ENCODE measurements at places on chromosomes 11 and 22.

DNA sequence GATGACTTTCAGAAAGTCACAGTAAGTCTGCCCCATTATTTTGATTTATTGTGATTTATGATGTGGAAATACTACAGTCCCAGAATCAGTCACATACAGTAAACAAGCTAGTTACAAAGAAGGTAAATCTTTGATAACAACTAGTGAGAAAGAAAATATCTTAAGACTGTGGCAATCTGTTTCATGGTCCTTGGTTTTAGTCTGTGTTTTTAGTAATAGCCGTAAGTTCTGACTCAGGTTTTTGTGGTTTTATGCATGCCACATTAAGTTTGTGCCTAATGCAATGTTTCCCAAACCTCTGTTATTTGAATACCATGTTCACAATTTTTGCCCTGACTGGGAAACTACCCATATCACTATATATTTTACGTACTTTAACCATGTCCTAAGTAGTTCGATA lies 6.7 kb downstream of the CEP295 start:
- DNase-seq, result no peak

- peak; percentile 36 for DNase-seq
These were observed 7.0 kb upstream of the SIDT2 start for GRCh38 chr11:117171404-117172061.

DNA sequence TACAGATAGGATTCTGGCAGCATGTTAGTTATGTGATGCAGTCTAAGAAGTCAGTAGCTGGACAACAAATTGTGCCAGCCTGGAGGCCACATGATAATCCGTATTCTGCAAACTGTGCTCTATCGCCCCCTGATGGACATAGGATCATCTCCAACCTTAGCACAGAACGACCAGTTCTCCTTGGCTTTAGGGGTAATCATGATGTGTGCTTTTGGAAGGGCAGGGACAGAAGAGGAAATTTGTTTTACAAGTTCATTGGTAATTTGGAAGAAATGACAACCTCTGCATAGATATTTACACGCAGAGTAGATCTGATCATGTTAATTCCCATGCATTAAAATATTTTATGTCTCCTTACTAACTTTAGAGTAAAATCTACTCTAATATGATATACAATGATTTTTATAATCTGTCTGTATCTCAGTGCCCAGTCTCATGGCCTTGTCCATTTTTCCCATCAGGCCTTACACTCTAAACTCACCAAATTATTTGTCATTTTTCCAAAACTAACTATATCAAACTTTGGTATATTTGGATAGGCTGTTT lies 12.1 kb downstream of the OR10D3 start:
- peak; percentile 81 for DNase-seq

DNA sequence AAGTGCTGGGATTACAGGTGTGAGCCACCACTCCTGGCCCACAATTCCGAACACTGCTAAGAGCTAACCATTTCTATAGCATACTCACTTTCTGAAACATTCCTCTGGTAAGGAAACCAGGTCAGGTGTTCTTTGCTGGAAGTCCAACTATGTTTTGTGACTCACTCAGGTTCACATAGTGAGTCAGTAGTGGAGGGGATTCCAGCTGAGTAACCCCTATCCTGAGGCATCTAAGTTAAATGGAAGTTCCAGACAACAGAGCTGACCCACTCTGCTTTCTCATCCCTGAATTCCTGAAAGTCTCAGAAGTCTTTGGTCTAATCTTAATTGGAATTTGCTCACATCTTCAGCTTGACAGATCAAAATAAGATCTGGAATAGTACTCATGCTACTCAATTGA lies 3.0 kb upstream of the CHRNA10 start:
- no peak for DNase-seq

GRCh38 chr11:45945397-45945999 lies 23.0 kb downstream of the LARGE2 start:
- no peak for DNase-seq

DNA sequence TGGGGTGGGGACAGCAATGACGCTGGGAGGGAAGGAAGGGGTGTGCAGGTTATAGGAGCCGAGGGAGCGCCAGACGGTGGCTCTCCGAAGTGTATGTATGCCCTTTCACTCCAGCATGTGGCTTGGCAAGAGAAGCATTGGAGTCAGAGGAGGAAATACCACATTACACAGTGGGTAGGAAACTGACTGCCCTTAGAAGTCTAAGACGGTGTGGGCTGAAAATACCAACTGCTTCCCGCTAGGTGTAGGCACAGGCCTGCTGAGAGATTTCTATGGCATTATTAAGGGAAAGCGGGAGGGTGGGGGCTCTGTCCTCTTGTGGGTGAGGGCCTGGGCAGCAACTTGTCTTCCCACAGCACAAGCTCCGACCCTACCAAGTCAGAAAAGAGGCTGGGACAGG lies 44.7 kb downstream of the CACNG2 start:
- no peak for DNase-seq

- no peak for DNase-seq
These were observed 2.5 kb upstream of the DENND5A start for GRCh38 chr11:9267680-9268079.

- DNase-seq, result no peak
These were observed 11.5 kb downstream of the RPL27A start for GRCh38 chr11:8694137-8694536.

- no peak for DNase-seq
These were observed 100.3 kb downstream of the PDE2A start for GRCh38 chr11:72573855-72574445.

DNA sequence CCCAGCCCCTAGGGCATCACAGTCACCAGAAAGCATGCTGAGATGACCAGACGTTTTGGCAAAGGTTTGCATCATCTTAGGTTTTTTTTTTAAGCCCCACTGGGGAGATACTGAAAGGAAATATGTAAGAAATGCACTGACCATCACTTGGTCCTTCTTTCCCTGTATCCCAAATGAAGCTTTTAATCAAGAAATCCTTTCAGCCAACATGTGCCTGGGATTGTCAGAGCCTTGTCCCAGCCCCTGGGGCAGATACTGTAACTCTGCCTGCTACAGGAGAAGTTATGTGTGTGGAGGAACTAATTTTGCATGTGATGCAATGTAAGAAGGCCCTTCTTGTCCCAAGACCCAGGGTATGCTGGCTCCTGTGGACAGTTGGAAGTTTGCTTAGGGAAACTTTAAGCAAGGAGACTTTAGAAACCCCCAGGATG lies 65.6 kb downstream of the PPFIBP2 start:
- peak; percentile 81 for DNase-seq

- DNase-seq, result peak; percentile 18
These were observed at the start of gene PLAAT3 for GRCh38 chr11:63614136-63614671. TSS of gene PLAAT3 (minus strand) at chr11:63614433. CDS start at chr11:63614014, 419 bp downstream.

DNA sequence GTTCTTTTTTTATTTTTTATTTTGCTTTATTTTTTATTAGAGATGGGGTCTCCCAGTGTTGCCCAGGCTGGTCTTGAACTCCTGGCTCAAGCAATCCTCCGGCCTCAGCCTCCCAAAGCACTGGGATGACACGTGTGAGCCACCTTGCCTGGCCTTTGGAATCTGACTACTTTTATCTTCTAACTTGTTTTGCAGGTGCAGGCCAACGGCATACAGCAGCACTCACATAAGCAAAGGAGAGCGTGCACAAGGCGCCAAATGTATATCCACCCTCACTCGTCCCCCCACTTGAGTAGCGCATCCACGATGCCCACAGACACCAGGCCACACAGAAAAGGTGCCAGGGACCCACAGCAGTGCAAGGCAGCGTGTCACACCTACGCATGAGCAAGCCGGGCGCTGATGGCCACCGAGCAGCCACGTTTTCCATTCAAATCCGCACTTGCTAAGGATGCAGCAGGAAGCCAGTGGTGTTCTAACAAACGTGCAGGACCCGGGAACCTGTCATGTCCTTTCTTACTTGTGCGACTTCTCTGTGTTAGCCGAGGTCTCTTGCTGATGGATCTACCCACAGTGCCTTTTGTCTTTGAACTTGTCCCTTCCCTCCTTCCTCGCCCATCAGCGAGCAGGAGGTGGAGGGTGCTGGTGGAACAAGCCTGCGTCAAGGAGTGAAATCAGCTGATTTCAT lies 5.9 kb downstream of the ASCL2 start:
- DNase-seq, result no peak

GRCh38 chr11:61588728-61589191 lies 7.9 kb upstream of the SYT7 start:
- no peak for DNase-seq

GRCh38 chr11:62068730-62069129 lies 55.1 kb upstream of the INCENP start:
- DNase-seq, result no peak

DNA sequence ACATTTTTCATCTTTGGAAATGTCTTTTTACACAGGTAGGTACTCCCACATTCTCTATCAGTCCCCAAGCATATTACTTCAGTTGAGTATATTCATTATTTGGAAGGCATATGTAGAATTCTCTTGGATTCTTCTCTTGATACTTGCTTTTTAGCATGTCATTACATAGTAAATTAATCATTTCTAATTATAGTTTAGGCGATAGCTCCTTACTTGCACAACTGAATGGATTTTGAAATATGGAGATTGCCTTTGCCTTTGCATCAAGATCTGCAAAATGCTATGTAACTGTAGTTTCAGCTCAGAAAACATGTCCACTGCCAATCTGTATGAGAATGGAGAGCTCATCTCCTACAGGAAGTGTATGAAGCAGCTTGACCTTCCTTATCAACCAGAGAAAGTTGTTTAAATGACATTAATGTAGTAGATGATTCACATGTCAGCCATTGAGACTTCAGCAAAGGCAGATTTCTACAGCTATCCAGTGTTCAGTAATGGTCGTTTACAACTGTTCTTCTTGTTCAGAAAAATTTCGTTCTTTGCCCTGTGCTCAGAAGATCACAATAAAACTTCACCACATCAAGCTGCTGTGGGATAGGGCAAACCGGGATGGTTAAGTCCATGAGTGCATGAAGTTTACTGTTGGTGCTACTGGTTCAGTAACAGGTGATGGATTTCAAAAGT lies 61.6 kb downstream of the PPP6R3 start:
- no peak for DNase-seq

GRCh38 chr22:35411102-35411501 lies 11.2 kb downstream of the MCM5 start:
- no peak for DNase-seq

GRCh38 chr22:42697542-42698013 lies 23.1 kb downstream of the A4GALT start:
- DNase-seq, result peak; percentile 96

DNA sequence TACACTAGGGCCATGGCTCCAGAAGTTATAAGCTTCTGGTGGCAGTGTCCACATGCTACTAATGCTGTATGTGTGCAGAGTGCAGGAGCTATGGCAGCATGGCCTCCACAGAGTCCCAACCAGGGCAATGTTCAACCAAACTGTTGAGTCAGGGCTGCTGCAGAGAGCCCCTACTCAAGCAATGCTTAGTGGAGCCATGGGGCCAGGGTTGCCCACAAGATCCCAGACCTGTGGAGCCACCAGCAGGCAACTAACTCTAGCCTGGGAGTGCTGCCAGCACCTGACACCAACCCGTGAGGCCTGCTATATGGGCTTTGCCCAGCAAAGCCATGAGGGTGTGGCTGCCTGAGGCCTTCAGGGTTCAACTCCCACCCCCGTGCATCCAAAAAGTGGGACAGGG lies 655.2 kb downstream of the TBC1D22A start:
- no peak for DNase-seq

- no peak for DNase-seq
These were observed 760.2 kb downstream of the BRD1 start for GRCh38 chr22:49067504-49067903.

DNA sequence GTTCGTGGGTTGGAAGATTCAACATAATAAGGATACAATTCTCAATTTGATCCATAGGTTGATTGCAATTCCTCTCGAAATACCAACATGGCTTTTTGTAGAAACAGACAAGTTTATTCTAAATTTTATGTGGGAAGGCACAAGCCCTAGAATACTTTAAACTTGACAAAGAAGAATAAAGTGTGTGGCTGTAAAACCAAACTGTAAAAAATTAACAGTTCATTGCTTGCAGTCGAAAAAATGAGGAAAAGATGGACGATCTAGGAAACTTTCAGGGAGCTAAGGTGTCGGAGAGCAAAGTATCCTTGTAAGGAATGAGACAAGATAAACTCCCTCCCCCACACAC lies 1.0 kb upstream of the GLB1L3 start:
- no peak for DNase-seq

- no peak for DNase-seq
These were observed 1.7 kb downstream of the CYB5R2 start for GRCh38 chr11:7671347-7672215.

DNA sequence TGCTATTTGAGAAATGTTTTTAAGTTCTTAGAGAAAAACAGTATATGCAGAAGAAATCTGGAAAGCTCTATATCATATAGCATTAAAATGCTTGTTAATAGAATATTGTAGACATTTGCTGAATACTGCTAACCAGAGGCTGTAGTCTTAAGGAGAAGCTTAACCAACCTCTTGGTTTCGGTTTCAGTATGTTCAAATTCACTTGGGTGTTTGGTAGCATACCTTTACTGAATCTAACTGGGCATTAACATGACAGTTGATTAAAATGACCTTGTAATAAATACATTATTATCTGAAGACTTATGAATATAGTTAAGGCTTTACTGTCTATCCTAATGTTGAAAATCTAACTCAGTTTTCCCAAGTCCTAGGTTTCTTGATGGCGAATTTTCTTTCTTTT lies 5.4 kb downstream of the PCF11 start:
- peak; percentile 32 for DNase-seq

DNA sequence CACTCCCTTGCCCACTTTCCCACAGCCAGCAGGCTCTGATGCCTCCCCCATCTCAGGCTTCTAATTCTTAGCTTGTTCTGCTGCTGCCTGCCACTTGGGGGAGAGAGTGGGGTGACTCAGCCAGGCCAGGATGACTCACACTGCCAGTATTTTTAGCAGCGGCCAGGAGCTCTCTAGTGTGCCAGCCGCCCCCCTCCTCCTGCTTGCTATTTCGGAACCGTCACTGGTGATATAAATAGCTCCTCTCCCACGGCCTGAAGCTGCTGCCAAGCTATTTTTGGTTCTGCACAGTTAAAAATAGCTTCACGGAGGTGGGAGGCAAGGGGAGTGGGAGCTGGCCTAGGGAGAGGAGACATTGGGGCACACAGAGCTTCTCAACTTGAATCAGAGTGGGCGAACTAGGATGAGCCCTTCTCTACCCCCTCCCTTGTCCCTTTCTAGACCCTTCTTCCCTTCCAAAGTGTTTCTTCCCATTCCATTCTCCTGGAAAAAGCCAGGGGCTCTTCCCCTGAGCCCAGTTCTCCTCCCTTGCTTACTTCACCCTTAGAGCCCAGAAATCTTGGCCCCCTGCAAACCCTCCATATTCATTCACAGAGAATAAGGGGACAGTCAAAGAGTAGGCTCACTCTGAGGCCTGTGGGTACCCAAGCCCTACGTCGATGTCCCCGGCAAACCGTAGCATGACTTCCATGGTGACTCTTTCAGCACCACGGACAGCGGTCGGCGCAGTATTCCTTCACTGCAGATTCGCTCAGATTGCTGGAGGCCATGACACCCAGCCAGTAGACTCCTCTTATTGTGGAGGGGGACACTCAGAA lies 2.5 kb upstream of the NPAS4 start:
- peak; percentile 97 for DNase-seq

DNA sequence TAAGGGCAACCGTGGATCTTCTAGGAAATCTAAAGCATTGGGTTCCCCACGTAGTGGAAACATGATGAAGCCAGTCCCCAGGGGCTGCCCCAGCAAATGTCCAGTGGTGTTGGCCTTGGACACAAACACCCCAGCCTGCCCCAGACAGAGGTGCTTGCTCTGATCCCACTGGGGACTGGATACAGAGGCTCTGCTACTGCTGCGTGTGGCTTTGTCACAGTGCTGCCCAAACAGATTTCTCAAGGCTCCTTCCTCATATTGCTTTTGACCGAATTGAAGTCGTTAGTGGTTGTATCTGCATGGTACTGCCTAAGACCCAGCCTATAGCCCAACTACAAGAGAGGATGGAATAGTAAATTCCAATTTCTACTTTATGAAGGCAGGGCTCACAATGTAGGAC lies 40.1 kb upstream of the CD44 start:
- DNase-seq, result no peak
